ENCODE measurements at places on chromosomes 13 and 19.

- DNase-seq = no peak
Observed at GRCh38 chr13:98289339-98289945, 112.4 kb upstream of the RNF113B start.

DNA sequence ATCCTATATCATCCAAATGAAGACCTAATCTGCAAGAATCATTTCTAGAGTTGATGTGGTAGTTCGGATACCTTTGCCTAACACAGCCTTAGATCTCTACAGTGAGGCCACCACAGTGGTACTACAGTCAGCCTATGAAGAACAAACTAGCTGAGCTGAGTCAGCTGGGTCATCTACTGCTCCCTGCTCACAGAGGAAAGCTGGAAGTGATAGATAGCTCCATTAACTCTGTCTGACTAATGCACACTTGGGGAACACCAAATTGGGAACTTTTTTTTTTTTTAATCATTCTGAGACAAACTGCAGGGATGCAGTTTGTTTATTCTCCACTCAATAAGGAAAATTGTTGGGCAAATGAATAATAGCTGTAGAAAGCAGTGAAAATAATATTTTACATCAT is 1160.6 kb downstream of the PCDH9 start:
- DNase-seq = no peak

GRCh38 chr13:99361197-99361596 is 54.0 kb upstream of the GPR183 start:
- no peak for DNase-seq

GRCh38 chr13:106911627-106912026 is 343.7 kb upstream of the ARGLU1 start:
- no peak for DNase-seq

GRCh38 chr19:30077851-30078355 is 135.9 kb downstream of the URI1 start:
- DNase-seq = no peak

GRCh38 chr19:52601025-52601973 is 31.2 kb downstream of the ZNF701 start:
- peak; percentile 98 for DNase-seq

DNA sequence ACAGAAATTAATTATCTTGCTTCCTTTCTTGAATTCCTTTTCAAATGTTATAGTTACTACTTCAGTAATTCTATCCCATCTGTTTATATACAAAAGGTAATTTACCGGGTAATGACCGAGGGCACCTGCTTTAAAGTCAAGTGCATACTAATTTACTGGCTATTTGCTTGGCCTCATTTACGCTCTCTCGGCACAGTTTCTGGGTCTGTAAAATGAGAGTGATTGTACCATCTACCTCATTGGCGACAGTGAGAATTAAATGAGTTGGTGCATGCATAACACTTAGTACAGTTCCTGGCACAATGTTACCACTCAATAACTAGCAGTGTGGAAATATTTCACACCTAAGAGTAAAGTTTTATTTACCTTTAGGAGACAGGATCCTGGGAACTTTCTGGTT is 111.6 kb downstream of the GGACT start:
- DNase-seq = no peak

DNA sequence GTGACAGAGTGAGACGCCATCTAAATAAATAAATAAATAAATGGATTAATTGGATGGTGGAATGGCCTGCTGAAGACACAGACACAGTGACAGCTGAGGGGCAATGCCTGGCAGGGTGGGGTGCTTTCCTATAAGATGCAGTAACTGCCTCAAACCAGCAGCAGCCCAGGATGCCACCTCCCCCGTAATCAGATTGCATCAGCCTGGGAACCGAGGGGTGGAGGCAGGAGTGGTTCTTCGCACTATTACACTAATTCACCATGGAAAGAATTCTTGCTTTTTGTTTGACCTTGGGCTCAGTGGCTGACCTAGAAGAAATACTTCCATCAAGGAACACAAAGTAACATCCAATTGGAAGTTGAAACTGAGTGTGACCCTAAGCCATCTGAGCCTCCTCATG is 31.6 kb upstream of the USP12 start:
- no peak for DNase-seq

- DNase-seq = peak; percentile 58
Observed at GRCh38 chr19:33390908-33391630, 17.6 kb downstream of the CEBPG start.

- no peak for DNase-seq
Observed at GRCh38 chr13:103351035-103351828, 285.0 kb upstream of the SLC10A2 start.

GRCh38 chr13:112253631-112254030 is 122.5 kb upstream of the SPACA7 start:
- DNase-seq = no peak

- peak; percentile 76 for DNase-seq
Observed at GRCh38 chr19:35828692-35829301, 16.2 kb upstream of the PRODH2 start.

- no peak for DNase-seq
Observed at GRCh38 chr19:51326216-51327065, 15.0 kb downstream of the IGLON5 start.

- no peak for DNase-seq
Observed at GRCh38 chr19:18725841-18726770, 42.6 kb downstream of the CRTC1 start.

DNA sequence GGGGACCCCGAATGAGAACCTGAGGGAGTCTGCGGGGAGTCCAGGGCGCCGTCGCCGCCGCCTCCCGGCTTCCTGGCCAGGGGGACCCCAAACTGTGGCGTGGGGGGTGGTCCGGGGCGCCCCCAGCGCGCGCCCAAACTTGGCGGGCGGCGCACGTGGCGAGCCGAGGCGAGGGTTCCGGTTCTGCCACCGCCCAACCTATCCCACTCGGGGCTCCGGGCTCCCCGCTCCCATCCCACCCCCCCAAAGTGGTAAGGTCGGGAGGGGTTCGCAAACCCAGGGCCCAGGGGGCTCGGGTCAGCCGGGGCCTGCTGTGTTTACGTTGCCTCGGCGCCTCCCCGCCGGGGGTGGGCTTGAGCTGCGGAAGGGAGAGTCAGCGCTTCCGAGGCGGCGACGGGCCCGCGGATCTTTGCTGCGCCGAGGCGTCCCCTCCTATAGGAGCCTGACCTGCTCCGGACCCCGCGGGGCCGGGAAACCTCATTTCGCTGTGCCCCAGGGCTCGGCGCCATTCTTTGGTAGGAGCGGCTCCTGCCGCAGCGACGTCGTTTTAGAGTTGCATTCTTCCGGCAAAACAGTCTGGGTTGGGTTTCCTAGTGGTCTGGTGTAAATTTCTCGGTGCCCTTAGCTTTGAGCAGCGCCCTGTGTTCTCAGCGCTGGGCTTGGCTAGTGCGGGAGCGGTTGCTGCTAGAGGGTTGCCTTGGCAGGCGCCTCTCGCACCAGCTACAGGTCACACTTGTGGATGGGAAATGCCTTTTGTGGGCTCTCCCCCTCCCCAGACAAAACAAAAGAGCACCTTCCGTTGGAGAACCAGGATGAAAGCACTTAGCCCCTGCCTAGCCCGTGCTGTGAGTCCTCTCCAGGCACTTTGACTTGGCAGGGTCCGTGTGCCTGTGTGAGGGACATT is 1.2 kb downstream of the DAZAP1 start:
- peak; percentile 86 for DNase-seq

DNA sequence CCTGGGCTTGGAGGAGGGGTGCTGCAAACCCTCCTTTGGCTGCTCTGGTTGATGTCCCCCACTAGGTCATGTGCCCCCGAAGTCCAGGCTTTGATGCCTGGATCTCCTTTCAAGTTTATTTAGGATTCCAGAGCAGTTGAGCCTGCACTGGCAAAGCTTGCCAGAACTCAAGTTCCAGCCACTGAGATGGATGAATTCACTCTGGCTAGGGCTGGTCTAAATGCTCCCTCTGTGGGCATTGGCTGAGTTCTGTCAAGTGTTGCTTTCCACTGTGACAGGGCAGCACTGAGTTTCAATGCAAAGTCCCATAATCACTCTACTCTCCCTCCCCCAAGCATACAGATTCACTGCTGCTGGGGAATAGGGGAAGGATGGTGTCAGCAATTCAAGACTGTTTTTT is 17.8 kb upstream of the LMO7 start:
- no peak for DNase-seq

- DNase-seq = no peak
Observed at GRCh38 chr19:42424712-42425131, 2.5 kb downstream of the LIPE start.

DNA sequence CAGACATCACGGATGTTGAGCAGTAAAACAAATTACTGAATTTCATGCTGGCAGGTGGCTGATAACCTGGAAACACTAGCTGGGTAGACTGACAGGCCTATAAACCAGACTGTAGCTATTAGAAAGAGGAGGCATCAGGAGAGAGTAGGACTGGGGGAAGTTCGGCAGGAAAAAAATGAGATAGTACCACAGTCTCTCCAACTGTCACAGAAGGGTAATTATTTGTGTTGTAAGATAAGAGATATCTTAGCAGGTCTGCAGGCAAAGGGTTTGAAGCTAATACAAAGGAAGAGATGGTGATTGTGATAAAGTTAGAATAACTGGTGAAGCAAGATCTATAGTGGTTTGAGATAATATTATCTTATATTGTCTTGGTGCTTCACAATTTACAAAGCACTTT is 41.7 kb downstream of the MIPEP start:
- DNase-seq = no peak

DNA sequence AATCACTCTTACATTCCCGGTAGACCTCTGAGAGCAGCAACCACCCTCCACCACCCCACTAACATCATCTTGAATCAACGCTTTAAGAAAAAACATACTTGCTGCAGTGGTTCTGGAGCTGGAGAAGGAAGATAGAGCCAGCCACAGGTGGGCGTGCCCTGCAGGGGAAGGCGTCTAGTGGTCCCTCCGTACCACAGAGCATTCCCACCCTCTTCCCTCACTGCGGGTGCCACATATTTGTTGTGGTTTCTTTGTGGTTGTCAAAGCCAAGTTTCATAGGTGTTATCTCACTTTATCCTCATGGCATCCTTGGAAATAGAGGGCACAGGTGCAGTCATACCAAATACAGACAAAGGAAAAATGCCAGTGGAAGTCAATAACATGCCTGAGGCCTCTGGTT is 22.2 kb downstream of the COL4A2 start:
- DNase-seq = no peak

GRCh38 chr13:43124490-43124889 is 101.1 kb downstream of the DNAJC15 start:
- no peak for DNase-seq

GRCh38 chr19:31290931-31291590 is 58.2 kb downstream of the TSHZ3 start:
- no peak for DNase-seq

DNA sequence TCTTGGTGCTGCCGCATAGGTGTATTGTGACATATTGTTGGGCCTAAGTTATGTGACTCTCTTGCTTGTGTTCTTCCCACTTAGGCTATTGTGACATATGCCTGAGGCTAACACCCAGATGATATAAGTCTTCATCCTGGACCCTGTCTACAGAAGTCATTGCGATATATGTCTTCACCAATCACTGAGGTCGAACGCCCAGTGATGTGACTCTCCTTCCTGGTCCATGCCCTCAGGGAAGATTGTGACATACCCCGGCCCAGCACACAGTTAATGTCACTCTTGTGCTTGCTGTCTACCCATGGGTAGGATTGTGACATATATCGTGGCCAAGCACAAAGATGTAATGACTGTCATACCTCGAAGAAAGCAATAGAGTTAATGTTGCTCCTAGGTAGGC is 16.9 kb upstream of the ZNF730 start:
- DNase-seq = no peak

DNA sequence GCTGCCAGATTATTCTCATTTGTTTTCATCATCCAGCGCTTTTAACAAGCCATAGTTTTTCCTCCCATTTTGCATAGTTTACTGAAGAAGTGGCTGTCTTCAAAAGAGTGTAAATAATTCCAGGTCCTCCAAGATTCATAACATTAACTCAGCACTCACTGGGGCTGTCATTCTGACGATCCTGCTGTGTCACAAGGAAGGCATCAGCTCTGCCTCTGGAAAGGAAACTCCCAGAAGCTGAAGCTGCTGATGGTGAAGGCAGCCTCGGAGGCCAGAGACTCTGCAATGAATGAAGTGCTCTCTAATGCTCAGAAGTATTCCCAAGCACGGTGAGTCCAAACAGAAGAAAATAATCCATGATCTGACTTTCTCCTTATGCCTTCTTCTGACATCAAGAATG is 60.0 kb downstream of the FLT1 start:
- no peak for DNase-seq

- DNase-seq = no peak
Observed at GRCh38 chr13:45500492-45501174, 35.9 kb downstream of the COG3 start.

DNA sequence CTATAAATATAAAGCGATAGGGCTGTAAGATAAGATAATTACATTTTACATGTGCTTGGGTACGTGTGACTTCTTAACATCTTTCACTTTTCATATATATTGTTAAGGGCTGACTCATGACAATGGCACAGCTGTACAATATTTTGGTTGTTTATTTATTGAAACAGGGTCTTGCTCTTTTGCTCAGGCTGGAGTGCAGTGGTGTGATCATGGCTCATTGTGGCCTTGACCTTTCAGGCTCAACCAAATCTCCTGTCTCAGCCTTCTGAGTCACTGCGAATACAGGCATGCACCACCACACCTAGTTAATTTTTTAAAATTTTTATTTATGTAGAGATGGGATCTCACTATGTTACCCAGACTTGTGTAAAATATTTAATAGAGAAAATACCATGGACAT is 2532.4 kb upstream of the PCDH20 start:
- no peak for DNase-seq

GRCh38 chr19:38924388-38924787 is 6.2 kb downstream of the SARS2 start:
- DNase-seq = no peak

DNA sequence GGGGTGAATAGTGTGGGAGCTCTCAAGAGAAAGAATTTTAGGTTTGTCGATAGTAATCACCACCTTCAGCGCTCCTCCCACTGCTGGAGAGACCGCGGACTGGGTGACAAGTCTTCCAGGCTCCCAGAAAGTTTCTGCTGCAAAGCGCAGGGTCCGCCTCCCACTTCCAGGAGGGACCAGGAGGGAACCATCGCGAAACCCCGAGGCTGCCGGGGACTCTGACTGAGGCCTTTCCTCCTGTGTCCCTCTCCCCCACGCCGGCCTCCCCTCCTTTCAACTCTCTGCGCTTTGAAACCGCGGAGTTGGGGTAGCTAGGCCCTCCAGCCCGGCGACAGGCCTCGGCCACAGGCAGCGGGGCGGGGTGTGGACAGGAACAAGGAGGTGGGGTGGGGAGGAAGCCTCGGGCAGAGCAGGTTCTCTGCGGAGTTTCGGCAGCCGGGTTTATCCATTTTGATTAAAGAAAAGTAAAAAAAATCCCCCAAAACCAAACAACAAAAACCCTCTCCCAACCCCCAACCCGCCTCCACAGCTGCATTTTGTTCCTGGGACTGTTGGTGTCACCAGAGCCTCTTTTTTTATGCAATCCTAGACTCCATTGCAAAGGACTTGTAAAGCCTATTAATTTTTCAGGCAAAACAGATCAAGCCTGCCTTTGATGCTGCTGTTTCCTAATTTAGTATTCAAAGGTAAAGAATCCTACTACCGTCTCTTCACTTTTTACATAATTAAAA is 157.2 kb downstream of the TM9SF2 start:
- peak; percentile 81 for DNase-seq

GRCh38 chr13:43122791-43123190 is 99.4 kb downstream of the DNAJC15 start:
- DNase-seq = no peak

GRCh38 chr19:309206-309565 is 18.0 kb upstream of the PLPP2 start:
- DNase-seq = peak; percentile 48

- DNase-seq = no peak
Observed at GRCh38 chr13:111640006-111640405, 319.6 kb downstream of the TEX29 start.

All from activated effector memory CD4-positive, alpha-beta T cell treated with anti-CD3 and anti-CD28 coated beads, Interleukin-2, amount 50 U/mL, for 16 hours (primary cell).